Endothelial cell of umbilical vein (primary cell): ENCODE measurements at places on chromosomes 5 and 9. TPM values are rescaled to one million over a fixed set of nuclear protein-coding genes. Genes with fewer than 3 reads are reported as not detected.
A peak's percentile ranks its signal among the peaks of the same experiment; 100 is the strongest.

DNA sequence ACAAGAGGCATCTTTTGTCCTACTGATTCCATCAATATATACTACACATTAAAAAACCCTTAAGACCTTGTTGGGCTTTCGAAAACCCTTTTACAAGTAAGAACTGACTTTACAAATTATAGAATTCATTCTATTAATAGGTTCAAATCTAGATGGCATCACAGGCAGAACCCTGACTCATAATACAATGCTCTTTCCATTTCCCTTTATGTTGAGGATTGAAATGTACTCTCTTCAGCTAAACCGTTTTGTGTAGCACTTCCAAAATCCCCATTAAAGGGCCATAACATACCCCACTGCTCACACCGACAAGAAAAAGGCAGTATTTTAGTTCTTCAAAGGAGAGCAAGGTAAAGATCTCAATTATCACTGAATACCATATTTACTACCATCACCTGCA is 11.2 kb downstream of the CSNK1A1 start:
- no peak overlapping the region for H3K27ac ChIP-seq
- peaks cover 8% of the 10 kb centered on the region for H3K36me3 ChIP-seq
- DNase-seq = no peak
- no peak overlapping the region for H3K4me3 ChIP-seq

- no peak overlapping the region for H3K4me3 ChIP-seq
- peaks cover 7% of the 10 kb centered on the region for H3K4me1 ChIP-seq
- no peaks in the 10 kb centered on the region for H3K27me3 ChIP-seq
- H3K27ac ChIP-seq = no peak overlapping the region
- H3K36me3 ChIP-seq = peaks cover 37% of the 10 kb centered on the region
These were observed 12.1 kb downstream of the ZFAND5 start for GRCh38 chr9:72352911-72353388.

DNA sequence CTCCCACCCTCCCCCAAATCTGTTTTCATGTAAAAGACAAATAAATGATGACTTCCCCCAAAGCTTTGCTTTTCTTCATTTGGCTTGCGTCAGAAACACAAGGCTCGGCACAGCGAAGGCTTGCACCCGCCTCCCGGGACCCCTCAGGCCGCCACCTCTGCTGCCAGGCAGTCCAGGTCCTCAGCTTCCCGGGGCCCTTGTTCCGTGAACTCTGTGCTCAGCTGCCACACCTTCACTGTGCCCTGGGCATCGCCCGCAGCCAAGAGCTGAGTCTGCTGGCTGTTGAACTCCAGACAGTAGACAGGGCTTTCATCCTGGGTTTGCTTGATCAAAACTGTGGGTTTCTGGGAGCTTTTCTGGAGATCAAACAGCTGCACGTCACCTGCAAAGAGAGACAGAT is 23.0 kb downstream of the DYNC2I2 start:
- H3K27me3 ChIP-seq = no peaks in the 10 kb centered on the region
- H3K36me3 ChIP-seq = peaks cover 25% of the 10 kb centered on the region
- peaks cover 11% of the 10 kb centered on the region for H3K4me1 ChIP-seq
- no peak overlapping the region for H3K27ac ChIP-seq
- H3K4me3 ChIP-seq = no peak overlapping the region

GRCh38 chr5:134510970-134511795 is 14.3 kb upstream of the JADE2 start:
- peak overlapping the region; percentile 42 for H3K27ac ChIP-seq
- peak; percentile 58 for DNase-seq
- H3K27me3 ChIP-seq = no peaks in the 10 kb centered on the region
- no peak overlapping the region for H3K4me3 ChIP-seq

DNA sequence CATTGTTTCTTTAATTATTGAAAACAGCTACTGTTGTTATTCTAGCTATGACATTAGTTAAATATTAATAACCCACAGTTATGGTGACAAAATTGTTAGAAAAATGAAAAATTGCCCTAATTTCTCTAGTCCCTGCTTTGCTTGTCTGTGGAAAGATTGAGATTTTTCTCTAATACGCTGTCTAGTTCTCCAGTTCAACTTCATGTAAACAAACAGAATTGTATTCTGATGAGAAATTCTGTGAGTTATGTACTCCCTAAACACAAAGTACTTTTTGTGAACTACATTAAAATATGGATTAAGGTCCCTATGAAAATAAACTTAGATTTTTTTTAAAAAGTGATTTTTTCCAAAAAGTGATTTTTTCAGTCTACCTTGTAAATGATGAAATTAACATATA is 8.7 kb downstream of the SLF1 start:
- DNase-seq = no peak
- no peaks in the 10 kb centered on the region for H3K36me3 ChIP-seq
- H3K4me1 ChIP-seq = peaks cover 3% of the 10 kb centered on the region
- H3K27ac ChIP-seq = no peak overlapping the region
- H3K27me3 ChIP-seq = no peaks in the 10 kb centered on the region
- H3K4me3 ChIP-seq = no peak overlapping the region

GRCh38 chr9:131867611-131868192 is 127.8 kb upstream of the RAPGEF1 start:
- H3K27ac ChIP-seq = no peak overlapping the region
- H3K27me3 ChIP-seq = no peaks in the 10 kb centered on the region
- no peaks in the 10 kb centered on the region for H3K36me3 ChIP-seq
- DNase-seq = no peak

DNA sequence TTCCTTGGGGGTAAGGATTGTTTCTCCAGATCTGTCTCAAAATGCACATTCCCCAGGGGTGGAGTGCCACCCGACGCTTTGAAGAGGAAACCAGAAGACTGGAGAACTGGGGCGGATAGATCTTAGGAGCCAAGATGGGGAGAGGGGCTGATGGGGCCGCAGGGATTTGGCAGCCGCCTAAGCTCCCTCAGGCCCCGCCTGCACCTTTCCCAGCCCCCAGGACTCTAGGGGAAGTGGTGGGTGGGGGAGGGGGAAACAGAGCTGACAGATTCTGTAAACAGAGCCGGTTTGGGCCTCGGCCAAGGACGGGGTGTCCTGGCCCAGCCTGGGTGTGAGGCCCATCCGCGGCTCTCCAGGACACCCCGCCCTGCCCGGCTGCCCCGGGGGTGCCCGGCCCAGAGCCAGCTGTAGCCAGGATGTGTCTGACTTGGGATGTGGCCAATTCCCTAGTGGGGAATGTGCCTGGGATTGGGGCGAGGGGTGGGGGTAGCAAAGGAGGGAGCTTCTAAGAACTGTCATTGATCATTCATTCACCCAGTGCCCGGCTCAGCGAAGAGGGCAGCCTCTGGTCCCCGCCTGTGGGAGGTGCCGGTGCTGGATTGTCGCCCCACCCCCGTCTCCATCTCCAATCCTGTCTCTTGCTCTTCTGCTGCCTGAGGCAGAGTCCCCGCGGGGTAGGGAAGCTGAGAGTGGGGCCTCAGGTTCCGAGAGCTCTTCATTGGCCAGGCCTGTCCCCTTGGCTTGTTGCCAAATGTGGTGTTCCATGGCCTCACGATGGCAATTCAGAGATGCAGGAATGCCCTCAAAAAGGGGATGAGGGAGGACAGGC is 54.8 kb upstream of the CDKN2AIPNL start:
- peak overlapping the region; percentile 94 for H3K27ac ChIP-seq
- peaks cover 17% of the 10 kb centered on the region for H3K4me1 ChIP-seq
- no peaks in the 10 kb centered on the region for H3K36me3 ChIP-seq
- no peaks in the 10 kb centered on the region for H3K27me3 ChIP-seq
- peak; percentile 74 for DNase-seq

DNA sequence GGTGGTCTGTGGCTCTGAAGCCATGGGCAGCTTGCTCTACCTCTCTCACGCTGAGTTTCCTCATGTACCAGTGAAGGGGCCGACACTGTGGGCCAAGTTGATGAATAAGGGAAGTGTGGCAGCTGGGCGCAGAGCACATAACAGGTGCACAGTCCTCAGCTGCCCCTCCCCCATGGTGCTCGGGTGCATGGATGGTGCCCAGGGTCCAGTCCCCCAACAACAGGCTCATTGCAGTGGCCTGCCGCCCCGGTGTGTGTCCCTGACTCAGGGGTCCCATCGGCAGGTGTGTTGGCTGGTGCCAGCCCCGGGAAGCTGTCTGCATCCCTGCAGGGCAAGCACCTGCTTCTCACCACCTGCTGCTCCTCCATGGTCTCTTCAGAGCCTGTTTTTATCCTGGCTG is 36.6 kb downstream of the COL5A1 start:
- peaks cover 14% of the 10 kb centered on the region for H3K4me1 ChIP-seq
- H3K27ac ChIP-seq = no peak overlapping the region
- no peaks in the 10 kb centered on the region for H3K27me3 ChIP-seq
- no peak for DNase-seq
- H3K36me3 ChIP-seq = no peaks in the 10 kb centered on the region

GRCh38 chr9:137396634-137397367 is 26.2 kb downstream of the EXD3 start:
- no peaks in the 10 kb centered on the region for H3K27me3 ChIP-seq
- H3K36me3 ChIP-seq = peaks cover 4% of the 10 kb centered on the region
- H3K27ac ChIP-seq = no peak overlapping the region
- no peak for DNase-seq
- no peak overlapping the region for H3K4me3 ChIP-seq
- no peaks in the 10 kb centered on the region for H3K4me1 ChIP-seq

DNA sequence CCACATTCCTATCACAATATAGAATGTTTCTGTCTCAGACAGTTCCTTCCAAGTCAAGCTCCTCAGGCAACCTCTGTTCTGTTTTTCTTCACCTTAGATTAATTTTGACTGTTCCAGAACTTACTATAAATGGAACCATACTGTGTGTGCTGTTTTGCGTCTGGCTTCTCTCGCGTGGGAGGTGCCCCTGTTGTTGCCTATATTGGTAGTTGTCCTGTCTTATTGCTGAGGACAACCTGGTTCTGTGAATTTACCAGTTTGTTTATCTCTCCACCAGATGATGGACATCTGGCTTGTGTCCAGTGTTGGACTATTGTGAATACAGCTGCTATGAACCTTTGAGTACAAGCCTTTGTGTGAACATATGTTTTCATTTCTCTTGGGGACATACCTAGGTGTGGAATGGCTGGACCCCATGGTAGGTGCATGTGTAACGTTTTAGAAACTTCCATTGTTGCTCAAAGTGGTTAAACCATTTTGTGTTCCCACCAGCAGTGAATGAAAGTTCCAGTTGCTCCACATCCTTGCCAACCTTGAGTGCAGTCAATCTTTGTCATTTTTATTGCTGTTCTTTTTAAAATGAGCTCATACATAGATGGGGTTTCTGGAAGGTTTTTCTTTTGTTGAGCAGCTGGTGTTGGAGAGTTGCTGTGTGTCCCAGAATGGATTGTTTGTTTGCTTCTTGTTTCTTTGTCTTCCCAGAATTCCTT is 18.1 kb downstream of the HMCN2 start:
- peaks cover 3% of the 10 kb centered on the region for H3K27me3 ChIP-seq
- H3K36me3 ChIP-seq = no peaks in the 10 kb centered on the region
- no peaks in the 10 kb centered on the region for H3K4me1 ChIP-seq
- H3K27ac ChIP-seq = no peak overlapping the region
- no peak overlapping the region for H3K4me3 ChIP-seq

The SLCO6A1 gene
- not detected in 2 replicates for polyA plus RNA-seq

The C5orf52 gene
- polyA plus RNA-seq = not detected in 2 replicates

The FREM1 gene
- 0.10 and 0.21 TPM in 2 replicates for polyA plus RNA-seq

The FCN1 gene
- polyA plus RNA-seq = not detected in 2 replicates

The SPEF2 gene
- 0.28 and 0.43 TPM in 2 replicates for polyA plus RNA-seq

The SH3PXD2B gene
- polyA plus RNA-seq = 23.5 and 24.7 TPM in 2 replicates
